Nucleus accumbens (tissue), 56 donors: ENCODE measurements at places on chromosomes 2 and 18.

DNA sequence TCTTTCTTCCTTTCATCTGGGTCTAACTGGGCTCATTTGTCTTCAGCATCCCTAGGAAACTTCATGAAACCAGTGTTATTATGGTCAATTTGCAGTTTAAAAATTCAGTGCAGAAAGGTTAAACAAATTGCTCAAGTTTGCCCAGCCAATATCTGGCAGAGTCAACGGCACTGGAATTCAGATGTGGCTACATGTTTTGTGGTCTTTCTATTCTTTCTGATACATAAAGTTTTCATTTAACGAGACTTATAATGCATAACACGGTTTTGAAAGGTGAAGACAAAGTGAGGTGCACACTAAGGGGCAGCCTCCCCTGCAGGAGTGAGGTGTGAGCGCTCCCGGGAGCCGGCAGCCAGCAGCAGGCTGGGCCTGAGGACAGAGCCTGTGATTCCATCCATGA is 164.6 kb downstream of the RTP5 start:
- no peak for DNase-seq

- no peak for DNase-seq
Observed at GRCh38 chr18:58975781-58976180, 111.1 kb downstream of the ZNF532 start.

DNA sequence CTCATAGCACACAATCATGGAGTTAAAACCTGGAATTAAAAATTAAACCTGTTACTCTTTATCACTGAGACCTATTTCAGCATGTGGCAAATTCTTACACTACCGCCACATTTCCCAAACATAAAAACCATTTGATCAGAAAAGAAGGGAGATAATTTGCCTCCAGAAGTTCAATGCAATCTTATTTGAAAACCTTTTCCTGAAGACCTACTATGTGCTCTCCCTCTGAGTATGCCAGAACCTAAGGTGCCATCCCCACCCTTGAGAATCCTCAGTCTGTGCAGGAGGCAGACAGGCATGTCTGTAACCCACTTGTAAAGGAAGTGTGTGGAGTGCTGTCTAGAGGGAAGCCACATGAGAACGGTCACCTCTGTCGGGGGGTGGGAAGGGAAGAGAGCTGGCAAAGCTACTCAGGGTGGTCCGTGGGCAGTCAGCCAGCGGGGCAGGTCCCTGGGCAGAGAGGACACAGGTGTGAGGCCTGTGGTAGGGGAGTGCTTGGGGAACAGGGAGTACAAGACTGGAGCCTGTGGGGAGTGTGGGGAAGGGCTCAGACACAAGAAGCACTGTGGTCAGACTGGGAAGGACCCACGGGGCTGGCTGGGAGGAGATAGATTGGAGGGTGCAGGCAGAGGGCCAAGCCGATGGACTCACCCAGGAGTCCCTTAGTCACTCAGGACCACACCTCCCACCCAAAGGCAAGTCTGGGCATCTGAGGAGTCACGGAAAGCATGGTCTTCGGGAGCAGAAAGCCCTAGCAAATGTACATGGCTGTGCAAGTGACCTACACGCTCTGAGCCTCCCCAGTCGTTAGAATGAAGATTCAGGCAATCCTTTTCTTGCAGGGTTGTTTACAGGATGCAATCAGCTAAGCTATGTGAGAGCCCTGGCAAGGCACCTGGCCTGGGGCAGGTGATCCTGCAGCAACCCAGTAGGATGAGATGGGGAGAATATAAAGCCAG is 22.8 kb downstream of the CRACDL start:
- no peak for DNase-seq

DNA sequence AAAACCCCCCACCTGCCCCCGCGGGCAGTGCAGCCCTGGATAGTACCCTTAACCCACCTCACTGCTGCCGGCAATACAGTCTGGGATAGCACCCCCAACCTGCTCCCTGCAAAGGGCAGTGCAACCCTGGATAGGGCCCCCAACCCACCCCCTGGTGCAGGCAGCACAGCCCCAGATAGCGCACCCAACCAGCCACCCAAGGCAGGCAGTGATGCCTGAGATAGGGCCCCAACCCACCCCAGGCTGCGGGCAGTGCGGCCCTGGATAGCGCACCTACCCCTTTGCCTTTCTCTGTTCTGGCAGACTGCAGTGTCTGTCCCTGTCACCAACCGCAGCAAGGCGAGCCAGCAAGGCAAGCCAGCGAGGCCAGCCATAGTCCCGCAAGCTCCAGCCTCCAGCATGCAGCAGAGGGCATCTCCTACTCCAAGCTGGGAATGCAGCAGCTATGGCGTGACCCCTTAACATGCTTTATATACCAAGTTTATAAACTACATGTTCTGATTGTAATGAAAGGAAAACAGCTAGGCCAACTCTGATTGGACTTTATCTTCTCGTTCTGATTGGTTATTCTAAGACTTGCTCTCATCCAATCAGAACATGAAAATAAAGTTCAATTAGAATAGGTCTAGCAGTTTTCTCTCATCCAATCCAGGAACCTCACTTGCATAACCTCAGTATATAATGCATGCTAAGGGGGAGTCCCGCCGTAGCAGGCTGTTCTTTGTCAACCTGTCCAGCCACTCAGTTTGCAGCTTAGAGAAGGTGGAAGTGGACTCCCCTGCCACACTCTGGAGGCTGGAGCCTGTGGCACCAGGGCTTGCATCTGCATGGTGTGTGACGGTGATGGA is 34.1 kb upstream of the ANKRD62 start:
- DNase-seq, result no peak

GRCh38 chr2:173395567-173396351 is 41.1 kb downstream of the CDCA7 start:
- DNase-seq, result no peak

- DNase-seq, result no peak
Observed at GRCh38 chr2:191341436-191341835, 96.2 kb downstream of the MYO1B start.

- DNase-seq, result no peak
Observed at GRCh38 chr18:45753286-45753685, 29.3 kb downstream of the SLC14A1 start.

DNA sequence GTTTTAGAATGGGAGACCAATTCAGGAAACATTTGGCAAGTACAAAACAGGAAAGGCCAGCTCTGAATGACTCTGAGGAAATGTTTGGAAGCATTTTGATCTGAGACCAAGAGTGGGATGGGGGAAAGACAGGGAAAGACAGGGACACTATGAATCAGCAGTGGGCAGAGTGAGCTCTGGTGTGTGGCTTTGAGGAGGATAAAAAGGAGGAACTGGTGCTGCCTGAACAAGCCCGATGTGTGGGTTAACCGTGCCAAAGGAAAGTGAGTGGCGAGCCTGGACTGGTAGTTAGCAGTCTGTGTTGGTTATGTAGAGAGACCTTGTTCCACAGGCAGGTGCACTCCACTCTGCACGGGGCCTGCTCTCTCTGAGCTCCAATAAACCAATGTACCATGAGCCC is 5.3 kb downstream of the MFSD6 start:
- DNase-seq, result no peak

DNA sequence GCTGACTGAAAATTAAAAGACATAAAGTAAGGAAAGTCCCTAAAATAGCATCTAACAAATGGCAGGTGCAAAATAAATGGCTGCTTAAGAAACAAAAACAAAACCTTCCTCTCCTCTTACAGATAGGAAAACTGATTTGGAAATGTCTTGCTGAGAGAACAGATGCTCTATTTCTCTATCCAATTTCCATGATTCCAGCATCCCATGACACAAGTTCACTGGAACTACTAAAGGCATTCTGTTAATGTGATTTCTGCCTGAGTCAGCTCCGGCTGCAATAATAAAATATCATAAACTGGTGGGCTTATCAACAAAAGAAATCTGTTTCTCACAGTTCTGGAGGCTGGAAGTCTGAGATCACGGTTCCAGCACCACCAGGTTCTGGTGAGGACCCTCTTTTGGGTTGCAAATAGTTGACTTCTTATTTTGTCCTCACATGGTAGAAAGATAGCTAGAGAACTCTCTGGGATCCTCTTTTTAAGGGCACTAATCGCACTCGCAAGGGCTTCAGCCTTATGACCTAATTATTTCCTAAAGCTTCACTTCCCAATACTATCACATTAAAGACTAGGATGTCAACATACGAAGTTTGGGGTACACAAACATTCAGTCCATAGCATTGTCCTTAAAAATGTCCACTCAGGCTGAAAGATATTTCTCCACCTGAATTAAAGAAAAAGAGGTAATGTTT is 78.2 kb upstream of the GALNT3 start:
- no peak for DNase-seq

DNA sequence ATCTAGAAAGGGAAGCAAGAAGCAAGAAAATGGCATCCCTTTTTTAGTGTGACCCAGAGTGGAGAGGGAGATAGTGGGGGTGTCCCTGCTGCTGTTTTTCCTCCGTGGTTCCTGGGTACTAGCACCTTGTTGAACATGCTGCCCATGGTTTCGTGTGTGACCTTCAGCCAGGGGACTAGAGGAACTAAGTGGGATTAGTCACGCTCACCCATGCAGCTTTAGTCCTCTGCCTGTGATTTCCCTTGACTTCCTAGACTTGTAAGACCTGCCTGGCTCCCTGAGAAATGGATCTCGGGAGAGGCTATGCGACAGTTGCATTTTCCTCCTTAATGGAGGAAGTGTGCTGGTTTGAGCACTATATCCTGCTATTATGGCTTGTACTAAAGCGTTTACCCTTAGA is 471.4 kb downstream of the DCDC2C start:
- DNase-seq, result no peak

- no peak for DNase-seq
Observed at GRCh38 chr2:46283693-46284092, 13.5 kb upstream of the EPAS1 start.

- no peak for DNase-seq
Observed at GRCh38 chr2:218425531-218425930, 6.6 kb downstream of the VIL1 start.

- no peak for DNase-seq
Observed at GRCh38 chr2:176500901-176501300, 231.7 kb downstream of the MTX2 start.

DNA sequence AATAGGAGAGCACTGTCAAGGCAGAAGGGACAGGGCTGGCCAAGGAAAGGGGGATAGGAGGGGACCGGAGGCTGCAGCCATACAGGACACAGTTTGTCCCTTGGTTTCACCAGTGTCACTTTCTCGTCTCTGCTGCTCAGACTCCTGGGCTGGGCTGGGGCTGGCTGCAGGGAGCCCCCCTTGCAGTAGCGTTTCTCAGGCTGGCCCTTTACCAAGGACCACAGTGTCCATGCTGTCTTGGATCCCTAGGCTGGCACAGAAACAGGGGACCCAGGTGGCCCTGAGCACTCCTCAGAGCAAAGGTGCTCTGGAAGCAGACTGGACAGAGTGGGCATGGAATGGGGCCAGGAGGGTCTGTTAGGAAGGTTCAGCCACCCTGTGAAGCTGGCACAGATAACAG is 34.8 kb downstream of the ATOH8 start:
- no peak for DNase-seq
